ENCODE measurements at places on chromosomes 3 and 15.

- DNase-seq, result no peak
Measured at GRCh38 chr3:172606021-172606420, 82.8 kb upstream of the TNFSF10 start.

DNA sequence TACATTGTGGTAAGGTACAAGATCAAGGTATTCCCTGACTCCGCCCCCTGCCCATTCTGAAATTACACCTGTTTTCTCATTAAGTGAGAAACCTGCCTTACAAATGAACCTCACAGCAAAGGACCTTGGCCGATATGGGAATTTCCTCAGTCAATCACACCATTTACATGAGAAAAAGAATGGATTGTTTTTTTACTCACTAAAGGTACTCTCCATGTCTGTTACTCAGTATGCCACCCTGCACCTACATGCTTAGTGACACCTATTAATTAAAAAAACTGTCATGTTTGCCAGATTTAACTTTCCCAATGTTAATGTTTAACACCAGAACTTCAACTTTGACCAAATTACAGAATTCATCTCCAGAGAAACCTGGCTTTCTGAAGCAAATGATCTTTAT, 62.0 kb downstream of the ESYT3 start:
- DNase-seq, result no peak

DNA sequence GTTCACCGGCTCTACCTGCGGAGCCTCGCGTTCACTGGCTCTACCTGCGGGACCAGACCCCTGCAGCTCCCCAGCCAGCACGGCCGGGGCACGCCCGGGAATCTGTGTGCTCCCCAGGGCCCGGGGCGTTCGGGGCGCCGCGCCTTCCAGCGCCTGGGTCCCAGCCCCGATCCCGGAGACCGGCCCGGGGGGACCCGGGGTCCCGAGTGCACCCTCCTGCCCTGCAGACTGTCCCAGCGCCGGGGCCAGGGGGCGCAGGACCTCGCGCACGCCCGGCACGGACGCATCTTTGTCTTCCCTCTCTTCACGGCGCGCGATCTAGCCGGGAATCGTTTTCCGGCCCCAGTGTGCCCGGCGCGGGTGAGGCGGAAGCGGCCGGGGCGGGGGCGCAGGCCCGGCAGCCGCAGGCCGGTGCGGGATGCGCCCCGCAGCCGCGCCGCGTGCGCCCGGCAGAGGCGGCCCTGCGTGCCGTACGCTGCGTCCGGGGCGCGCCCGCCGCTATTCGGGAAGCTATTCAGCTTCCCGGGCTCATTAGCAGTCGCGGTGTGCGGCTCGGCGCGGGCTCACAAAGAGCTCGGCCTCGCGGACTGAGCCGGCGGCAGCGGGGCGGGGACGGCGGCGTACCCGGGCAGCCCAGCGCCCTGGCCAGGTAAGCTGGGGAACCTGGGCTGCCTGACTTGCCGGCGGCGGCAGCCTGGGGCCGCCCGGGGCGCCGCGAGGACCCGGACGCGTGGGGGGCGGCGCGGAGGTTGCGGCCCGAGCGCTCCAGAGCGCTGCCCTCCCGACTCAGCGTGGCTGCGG, at the start of gene APBA2:
APBA2 (plus strand) TSS at position 345 of the 801 bp plus-strand sequence. CDS start 167,911 bp downstream, outside the sequence.
- DNase-seq, result peak; percentile 46

DNA sequence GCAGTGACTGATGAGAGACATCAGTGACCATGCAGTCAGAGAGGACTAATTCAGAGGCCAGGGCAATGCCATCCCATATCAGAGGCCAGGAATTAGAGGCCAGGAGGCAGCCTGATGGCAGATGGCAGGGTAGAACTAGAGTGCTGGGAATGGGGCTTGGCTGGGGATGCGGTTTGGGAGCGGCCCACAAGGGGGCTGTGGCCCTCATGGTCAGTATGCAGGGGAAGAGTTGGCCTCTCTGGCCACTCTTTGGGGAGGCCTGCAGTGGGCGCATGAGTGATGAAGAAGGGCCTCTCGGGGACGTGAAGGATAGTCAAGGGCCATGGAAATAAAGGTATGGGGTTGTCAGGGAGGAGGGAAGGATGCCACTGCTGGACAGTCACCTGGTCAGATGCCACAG, 101.7 kb downstream of the EEFSEC start:
- no peak for DNase-seq

DNA sequence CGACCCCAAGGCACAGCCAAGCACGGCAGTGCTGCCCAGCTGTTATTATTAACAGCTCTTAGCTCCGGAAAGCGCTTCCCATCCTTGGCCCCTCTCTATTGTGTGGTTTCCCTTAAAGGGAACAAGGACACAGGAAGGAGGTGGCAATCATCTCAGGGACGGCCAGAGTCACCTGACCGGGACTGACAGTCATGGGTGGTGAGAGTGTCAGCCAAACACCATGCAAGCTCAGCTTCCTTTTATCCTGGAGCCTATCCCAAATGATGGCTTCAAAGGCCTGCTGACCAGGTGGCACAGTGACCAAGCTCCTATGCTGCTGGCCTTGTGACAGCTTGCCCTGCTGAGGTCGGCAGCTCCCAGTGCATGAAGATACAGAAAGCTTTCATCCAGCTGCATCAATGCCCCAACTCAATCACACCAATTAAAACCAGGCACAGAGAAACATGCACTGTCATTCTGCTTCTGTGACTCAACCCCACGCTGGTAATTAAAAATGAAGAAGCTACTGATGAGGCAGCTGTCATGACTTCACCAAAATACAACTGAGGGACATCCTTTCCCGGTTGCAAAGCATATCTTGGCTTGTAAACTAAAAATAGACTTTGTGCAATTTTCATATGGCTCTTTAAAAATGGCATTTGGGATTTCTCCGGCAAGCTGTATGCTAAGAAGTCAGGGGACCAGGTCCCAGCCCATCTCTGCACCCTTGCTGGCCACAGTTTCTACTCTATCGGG, 34.0 kb downstream of the PCSK6 start:
- DNase-seq, result no peak

GRCh38 chr3:99128725-99129505, 227.4 kb upstream of the DCBLD2 start:
- DNase-seq, result no peak

- DNase-seq, result no peak
Measured at GRCh38 chr3:140614001-140614400, 63.9 kb upstream of the TRIM42 start.

DNA sequence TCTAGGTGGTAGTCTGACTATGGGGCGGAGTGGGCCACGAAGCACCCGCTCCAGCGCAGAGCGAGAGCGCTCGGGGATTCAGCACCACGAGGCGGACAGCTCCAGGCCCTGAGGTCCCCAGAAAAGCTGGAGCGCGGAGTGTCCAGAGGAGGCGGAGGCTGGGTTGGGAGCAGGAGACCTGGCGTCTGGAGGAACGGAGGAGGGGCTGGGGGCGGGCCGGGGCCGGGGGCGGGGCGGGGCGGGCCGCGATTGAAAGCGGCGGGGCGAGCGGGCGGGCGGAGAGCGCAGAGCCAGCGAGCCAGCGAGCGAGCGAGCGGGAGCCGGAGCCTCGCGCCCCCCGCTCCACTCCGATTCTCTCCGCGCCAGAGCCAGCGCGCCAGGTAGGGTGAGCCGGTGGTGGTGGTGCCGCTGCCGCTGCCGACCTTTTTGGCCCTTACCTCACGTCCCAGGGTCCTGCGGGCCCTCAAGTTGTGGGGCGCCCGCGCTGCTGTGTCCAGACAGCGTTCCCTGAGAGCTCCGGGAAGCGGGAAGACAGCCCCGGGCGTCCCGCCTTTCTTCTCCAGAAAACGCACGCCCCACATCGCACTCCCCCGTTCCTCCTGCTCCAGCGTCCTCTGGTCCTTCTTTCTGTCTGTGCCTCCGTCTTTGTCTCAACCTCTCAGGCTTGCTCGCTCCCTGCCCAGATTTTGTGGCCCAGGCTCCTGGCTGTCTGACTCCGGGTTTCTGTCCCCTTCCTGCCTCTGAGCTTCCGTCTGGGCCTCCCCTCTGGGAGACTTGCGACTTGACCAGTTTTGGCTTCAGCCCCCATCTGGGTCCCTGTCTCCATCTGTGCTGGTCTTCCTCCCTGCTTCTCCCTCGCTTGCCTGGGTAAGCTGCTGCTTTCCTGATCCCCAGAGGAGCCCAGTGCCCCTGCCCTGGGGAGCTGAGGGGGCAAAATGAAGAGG, at the start of gene GRM2:
GRM2 (plus strand) TSS at position 281 of the 944 bp plus-strand sequence. CDS start 1,916 bp downstream, outside the sequence.
- peak; percentile 44 for DNase-seq

DNA sequence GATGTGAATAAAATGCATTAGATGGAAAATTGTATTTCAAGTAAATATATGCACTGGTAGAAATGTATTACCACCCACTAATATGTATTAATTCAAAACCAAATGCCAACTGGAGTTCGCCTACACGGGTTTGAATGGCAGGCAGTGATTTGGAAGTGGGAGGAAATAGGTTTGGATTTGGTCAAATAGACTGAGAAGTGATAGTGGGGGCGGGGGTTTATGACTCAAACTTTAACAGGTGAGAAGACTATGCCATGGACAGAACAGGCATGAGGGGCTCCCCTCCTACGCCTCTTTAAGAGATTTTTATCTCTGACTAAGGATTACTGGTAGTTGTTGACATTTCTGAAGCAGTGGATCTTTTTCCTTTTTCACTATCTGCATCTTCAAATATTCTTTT, 677.8 kb downstream of the NTRK3 start:
- no peak for DNase-seq

DNA sequence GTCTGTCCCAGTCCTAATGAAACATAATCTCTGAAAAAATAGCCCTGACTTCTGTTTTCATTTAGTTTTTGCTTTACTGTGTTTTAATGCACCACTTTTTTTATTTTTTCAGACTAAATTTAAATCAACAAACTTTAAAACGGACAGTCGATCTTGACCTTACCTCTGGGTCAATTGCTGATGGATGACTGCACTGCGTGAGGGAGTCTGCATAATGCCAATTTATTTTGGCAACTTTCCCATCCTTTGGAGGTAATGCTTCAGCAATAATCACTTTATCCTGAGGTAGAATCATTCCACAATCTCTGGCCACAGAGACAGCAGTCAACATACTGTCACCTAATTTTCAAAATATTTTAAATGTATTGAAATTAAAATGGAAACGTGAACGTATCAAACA, 32.5 kb upstream of the GP5 start:
- DNase-seq, result no peak

- DNase-seq, result no peak
Measured at GRCh38 chr15:79635149-79635771, 203.1 kb downstream of the MINAR1 start.

DNA sequence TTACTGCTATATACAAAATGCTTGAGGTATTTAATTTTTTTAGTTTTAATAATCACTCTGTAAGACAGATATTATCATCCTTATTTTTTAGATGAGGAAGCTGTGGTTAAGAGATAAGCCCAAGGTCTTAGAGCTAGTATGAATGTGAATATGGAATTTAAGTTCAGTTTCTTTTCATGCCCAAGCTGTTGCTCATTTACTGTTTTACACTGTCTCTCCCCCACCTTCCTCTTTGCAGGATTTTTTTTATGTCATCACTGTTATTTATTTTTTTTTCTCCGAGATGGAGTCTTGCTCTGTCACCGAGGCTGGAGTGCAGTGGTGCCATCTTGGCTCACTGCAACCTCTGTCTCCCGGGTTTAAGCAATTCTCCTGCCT, 22.5 kb downstream of the MAP2K5 start:
- no peak for DNase-seq

GRCh38 chr3:65259946-65260345, 572.1 kb upstream of the ADAMTS9 start:
- no peak for DNase-seq

- DNase-seq, result no peak
Measured at GRCh38 chr3:2822611-2823010, 287.6 kb downstream of the IL5RA start.

- no peak for DNase-seq
Measured at GRCh38 chr3:148865049-148865448, at the start of gene CPA3. Gene CPA3 (plus strand): TSS chr3:148865296. CDS start chr3:148865308, 12 bp downstream.

GRCh38 chr3:61563313-61564271, 2.2 kb downstream of the PTPRG start:
- no peak for DNase-seq

DNA sequence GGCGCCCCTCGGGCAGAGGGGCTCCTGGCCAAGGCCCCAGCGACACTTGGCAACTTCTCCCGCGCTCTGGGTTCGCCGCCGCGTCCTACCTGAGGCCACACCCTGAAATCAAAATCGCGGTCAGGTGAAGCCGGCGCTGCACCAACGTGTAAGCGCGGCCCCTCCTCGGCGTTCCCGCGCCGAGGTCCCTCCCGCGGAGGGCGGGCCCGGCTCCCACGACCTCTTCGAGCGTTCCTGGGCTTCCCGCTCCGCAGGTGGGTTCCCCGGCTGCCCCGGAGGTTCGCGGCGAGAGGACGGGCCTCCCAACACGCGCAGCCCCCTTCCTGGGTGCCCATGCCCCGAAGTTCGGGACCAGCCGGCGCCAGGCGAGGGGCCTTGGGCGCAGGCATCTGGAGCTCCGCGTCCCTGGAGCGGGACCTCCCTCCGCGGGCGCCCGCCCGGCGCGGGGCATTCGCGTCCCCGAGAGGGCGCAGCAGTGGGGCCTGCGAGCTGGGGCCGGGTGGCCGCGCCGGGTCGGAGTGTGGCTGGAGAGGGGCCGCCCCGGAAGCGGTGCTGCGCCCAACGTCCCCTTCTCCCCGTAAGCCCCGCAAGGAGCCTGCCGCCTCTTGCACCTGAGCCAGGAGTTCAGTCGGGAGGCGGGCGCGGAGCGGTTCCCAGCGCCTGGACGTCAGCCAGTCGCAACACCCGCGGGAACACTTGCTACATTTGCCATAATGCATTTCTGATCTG, 13.7 kb downstream of the PAK6 start:
- DNase-seq, result no peak

- no peak for DNase-seq
Measured at GRCh38 chr3:172528677-172529076, 5.4 kb upstream of the TNFSF10 start.

DNA sequence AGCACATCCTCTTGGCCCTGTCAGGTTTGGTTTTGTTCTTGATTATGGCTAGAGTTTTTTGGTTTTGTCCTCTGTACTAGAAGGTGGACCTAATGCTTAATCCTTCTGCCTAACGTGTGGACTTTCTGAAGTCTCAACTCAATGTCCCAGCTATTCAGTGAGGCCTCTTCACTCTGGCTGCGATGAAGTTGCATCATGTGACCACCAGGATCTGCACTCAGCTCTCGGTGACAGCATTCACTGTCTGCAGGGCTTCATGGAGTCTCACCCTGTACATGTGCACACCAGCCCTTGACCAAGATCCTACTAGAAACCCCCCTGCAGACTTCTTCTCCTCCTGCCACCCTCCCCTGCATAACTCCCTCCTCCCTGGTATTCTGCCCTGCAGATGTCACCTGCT, 38.7 kb upstream of the HRH1 start:
- no peak for DNase-seq

- DNase-seq, result no peak
Measured at GRCh38 chr3:155958676-155959075, 88.2 kb downstream of the GMPS start.

- no peak for DNase-seq
Measured at GRCh38 chr3:131907796-131908195, 127.0 kb downstream of the CPNE4 start.

DNA sequence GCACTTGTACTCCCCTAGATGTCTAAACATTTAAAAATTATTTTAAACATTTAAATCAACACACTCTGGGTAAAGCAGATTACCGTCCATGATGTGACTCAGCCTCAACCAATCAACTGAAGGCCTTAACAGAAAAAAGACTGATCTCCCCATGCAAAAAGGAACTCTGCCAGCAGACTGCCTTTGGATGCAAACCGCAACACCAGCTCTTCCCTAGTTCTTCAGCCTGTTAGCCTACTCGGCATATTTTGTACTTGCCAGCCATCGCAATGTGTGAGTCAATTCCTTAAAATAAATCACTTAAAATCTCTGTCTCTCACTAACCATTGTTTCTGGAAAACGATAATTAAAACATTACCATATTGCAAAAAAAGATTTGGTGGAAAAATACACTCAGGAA, 375.9 kb downstream of the RSL24D1 start:
- DNase-seq, result no peak

- no peak for DNase-seq
Measured at GRCh38 chr3:18643281-18643680, 218.1 kb upstream of the SATB1 start.
